ENCODE measurements at places on chromosomes 6 and 20.

- DNase-seq, result no peak
Observed at GRCh38 chr6:53925891-53926290, 131.1 kb downstream of the LRRC1 start.

GRCh38 chr6:170265655-170266054 lies 25.2 kb downstream of the DLL1 start:
- peak; percentile 70 for DNase-seq

- DNase-seq, result no peak
Observed at GRCh38 chr6:155880900-155881299, 425.3 kb upstream of the NOX3 start.

DNA sequence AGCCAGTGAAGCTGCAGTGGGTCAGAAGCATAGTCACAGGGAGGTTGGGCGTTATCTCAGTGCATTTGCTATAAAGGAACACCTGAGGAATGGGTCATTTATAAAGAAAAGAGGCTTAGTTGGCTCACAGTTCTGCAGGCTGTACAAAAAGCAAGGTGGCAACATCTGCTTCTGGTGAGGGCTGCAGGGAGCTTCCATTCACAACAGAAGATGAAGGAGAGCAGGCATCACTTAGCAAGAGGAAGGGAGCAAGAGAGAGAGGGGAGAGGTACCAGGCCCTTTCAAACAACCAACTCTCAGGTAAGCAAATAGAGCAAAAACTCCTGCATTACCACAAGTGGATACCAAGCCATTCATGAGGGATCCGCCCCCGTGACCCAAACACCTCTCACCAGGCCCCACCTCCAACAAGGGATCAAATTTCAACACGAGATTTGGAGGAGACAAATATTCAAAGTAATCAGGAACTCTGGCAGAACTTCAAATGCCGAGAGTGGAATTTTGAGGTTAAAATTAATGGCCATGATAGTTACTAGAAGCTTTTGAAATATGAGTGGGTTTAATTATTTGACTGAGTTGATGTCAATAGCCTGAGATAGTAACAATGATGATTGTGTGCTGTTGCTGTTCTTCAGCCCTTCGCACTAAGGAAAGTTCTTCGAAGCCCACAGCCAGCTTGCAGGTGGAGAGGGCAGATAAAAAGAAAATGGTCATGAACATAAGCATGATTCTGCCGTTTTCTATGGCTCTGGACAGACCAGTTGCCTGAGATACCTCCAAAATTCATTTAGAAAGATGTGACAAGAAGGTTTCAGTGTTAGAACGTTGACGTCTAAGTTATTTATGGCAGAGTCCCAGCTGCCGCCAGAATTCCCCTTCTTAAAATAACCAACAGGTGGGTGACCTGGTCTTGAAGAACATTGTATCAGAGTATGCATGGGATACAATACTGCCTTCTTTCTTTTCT lies 55.3 kb upstream of the ADTRP start:
- no peak for DNase-seq

- no peak for DNase-seq
Observed at GRCh38 chr6:141056945-141057625, 1075.6 kb upstream of the GJE1 start.

DNA sequence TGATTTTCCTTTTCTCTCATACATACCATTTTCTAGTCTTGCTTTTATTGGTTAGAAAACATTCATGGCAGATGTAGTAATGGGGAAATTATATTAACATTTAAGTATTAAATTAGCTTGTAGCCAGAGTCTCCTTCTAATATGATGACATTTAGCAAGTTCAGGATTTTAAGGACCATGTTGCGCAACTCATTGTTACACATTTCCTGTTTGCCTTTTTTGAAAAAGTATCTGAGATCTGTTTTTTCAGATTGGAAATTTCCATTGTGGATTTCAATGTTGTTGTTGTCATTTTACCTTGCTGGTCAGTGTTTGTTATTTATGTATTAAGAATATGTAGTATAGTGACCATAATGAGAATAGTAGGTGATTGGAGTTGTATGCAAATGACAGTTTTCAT lies 38.7 kb downstream of the CDKAL1 start:
- no peak for DNase-seq

- DNase-seq, result no peak
Observed at GRCh38 chr6:47231151-47231550, 78.6 kb downstream of the TNFRSF21 start.

DNA sequence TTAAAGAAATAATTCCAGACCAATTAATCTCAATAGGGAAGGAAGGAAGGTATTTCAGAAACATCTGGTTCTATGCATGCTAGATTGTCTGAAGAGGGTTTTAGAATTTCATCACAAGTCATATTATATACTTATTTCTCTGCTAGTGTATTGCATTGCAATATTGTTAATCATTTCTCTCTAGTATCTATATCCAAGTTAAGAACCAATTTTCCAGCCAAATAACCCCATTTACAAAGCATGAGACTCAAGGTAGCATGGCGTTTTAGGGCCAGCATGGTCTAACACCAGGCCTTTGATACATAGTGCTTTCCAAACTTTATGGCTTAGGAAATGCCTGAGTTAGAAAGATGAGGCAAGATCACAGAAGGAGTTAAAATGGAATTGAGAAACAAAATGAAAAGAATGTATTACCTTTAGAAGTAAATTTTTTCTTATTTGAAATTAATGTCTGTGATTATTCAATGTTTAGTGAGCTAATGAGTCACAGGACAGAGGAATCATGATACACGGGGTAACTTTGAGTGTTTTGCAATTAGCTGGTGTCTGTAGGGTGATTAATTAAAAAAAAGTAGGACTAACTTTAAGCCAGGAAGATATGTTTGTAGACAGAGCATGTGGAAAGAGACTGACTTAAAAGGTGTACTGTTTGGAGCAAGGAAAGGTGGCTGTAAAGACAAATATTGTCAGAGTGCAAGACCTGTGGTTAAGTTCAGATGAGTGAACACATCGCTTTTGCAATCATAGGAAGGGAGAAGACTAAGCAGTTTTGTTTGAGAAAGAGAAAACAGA lies 1006.2 kb upstream of the CITED2 start:
- DNase-seq, result no peak

DNA sequence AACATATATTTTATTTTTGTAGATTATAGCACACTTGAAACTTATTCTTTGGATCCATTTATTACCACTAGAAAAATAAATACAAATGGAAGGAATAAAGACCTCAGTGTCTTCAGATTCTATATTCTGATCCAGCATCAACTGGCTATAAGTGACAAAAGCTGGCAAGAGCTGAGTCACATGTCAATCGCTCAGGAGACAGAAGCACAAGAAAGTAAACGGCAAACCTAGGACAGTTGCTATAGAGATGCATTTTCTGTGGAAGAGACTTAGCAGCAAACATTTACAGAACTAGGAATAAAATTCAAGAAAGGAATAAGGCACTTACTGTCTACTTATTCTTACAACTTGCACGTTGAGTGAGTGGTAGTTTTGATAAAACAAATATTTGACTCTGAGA lies 230.4 kb downstream of the CLVS2 start:
- DNase-seq, result no peak

GRCh38 chr6:56959938-56960337 lies 5.0 kb downstream of the BEND6 start:
- DNase-seq, result no peak

GRCh38 chr20:23641936-23642751 lies 4.4 kb upstream of the CST3 start:
- DNase-seq, result no peak

DNA sequence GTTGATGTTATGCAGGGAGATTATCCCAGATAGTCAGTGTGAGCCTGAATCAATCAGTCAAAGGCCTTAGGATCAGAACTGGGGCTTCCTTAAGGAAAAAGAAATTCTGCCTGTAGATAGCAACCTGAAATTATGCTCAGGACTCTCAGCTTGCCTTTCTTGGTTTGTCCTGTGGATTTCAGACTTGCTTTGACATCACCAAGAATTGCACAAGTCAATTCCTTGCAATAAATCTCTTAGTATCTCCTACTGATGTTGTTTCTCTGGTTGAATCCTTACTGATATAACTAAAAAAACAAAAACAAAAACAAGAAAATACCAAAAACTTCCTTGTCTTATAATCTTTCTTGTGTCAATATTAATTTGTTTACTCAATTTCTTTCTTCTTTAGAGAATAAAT lies 258.9 kb upstream of the TCF21 start:
- no peak for DNase-seq

- DNase-seq, result no peak
Observed at GRCh38 chr20:56431471-56431870, 19.4 kb downstream of the CASS4 start.

DNA sequence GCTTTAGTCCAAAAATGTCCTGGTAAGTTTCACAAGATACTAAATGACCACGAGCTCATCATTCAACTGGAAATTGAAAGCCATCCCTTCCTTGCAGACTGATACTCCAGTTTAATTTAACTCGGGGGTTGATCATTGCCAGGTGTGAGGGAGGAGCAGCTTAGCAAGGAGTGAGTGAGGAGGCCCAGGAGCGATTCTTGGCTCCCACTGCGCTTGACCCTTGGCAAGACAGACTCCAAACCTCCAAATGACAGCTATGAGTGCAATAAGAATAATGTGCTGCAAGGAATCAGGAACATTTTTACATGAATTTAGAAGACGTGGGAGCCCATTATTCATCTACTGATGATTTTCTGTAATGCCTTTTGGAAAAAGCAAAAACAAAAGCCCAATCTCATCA lies 64.9 kb downstream of the LAMA4 start:
- no peak for DNase-seq

DNA sequence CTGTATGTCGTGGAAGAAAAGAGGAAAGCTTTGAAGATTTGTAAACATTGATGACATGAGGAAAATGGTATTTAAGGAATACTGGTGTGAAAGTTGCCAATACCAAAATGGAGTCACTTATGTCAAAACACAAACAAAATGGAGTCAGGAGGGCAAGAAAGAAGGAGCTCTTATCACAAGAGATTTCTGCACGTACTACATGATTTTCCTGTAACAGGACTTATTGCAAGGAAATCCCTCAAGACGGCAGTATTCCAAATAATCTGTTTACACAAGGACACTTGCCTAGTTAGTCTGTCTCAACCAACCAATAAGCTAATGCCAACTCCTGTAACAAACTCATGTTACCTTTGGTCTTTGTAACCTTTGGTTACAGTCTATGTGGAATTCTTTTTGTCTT lies 29.8 kb downstream of the SLC2A12 start:
- no peak for DNase-seq

DNA sequence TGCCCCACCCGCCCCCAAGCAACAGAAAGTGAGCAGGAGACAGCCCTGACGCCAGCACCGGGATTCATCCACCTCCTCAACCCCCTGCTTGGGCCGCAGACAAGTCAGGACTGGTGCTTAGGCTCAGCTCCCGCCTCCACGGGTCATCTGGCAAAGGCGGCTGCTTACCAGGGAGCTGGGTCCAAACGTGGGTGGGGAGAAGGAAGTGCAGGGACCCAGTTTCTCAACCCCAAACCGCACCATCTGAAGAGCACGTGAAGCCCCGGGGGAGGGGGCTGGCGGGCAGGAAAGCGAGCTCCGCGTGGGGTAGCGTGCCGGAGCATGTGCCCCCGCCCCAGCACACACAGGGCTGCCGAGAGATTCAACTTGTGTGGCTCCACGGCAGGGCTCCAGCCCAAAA lies 87.2 kb downstream of the BMP7 start:
- no peak for DNase-seq

GRCh38 chr6:133033263-133033662 lies 207.9 kb upstream of the EYA4 start:
- no peak for DNase-seq

GRCh38 chr6:39617026-39617425 lies 108.2 kb downstream of the KIF6 start:
- no peak for DNase-seq

DNA sequence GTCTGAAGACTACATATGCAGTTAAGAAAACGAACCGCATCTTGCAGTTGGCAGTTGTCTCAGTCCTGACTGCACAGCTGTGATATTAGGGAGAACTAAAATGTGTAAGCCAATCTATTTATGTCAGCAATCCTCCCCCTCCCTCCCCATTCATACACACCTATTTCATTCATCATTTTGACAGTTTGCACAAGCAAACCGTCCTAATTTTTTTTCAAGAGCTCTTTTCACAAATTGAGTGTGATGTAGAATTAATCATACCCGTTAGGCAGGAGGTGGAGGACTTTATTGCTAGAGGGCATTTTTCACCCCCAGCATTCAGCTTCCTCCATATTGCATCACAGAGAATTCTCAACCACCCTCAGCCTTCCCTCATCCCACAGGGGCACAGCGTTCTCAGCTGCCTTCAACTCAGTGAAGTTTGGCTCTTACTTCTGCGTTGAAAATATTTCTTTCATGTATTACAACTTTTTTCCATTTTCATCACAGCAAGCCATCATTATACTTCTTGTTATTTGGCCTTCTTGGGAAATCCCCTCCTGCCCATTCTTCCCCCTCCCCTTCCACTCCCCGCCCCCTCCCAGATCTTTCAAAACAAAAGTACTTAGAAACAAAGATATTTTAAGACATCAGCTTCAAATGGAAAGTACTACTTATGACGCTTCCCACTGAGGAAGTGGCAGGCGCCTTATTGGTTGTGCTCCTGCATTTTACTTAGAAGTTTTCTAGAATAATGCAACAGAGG lies 37.5 kb downstream of the NOX3 start:
- DNase-seq, result no peak

DNA sequence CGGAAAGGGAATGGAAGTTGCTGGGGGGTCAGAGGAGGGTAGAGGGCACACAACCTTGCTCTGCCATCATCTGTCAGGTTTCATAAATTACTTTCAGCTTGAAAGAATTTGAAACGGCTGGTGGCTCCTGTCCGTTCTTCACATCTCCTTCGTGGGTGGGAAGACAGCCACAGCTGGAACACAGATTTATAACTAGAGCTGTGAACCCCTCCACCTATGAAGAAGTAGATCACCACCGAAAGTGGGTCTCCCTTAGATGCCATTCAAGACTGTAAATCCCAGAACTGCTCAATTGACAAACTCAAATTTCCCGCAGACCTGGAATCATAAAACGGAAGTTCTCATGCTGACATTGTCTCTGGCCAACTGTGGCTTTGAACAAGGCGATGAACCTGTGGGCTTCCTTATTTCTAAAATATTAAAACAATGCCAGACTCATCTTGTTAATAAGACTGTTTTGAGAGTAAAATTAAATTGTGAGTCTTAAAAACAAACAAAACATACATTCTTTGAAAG lies 65.3 kb downstream of the BTBD3 start:
- DNase-seq, result no peak

GRCh38 chr20:62959101-62959971 lies 6.8 kb downstream of the SLC17A9 start:
- no peak for DNase-seq

DNA sequence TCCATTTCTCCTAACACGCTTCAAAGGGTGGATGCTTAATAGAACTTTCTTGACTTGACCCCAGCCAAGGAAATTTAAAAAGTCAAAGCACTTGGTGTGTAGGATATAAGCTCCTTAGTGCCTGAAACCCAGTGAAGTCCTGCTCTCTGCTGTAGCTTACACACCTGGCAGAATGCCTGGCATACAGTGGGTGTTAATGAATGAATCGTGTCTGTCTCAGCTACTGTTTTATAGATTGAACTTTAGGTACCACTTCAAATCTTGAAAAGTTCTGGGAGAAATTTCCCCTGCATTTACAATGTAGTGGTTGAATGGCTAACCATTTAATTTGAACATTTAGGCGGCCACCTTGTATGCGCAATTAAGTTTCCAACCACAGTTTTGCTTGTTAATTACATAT lies 70.5 kb upstream of the ZNF217 start:
- DNase-seq, result no peak
